ENCODE measurements at places on chromosomes 5 and 9. TPM values are rescaled to one million over a fixed set of nuclear protein-coding genes. Genes with fewer than 3 reads are reported as not detected.
A peak's percentile ranks its signal among the peaks of the same experiment; 100 is the strongest.

GRCh38 chr5:180334176-180334575 is 19.0 kb downstream of the GFPT2 start:
- no peak for DNase-seq

GRCh38 chr9:123011878-123012528 is 21.5 kb upstream of the GPR21 start:
- no peak for DNase-seq

GRCh38 chr9:88233091-88233490 is 94.8 kb upstream of the SPATA31C2 start:
- no peak for DNase-seq

- no peak for DNase-seq
Measured at GRCh38 chr9:2583308-2584013, 38.1 kb upstream of the VLDLR start.

DNA sequence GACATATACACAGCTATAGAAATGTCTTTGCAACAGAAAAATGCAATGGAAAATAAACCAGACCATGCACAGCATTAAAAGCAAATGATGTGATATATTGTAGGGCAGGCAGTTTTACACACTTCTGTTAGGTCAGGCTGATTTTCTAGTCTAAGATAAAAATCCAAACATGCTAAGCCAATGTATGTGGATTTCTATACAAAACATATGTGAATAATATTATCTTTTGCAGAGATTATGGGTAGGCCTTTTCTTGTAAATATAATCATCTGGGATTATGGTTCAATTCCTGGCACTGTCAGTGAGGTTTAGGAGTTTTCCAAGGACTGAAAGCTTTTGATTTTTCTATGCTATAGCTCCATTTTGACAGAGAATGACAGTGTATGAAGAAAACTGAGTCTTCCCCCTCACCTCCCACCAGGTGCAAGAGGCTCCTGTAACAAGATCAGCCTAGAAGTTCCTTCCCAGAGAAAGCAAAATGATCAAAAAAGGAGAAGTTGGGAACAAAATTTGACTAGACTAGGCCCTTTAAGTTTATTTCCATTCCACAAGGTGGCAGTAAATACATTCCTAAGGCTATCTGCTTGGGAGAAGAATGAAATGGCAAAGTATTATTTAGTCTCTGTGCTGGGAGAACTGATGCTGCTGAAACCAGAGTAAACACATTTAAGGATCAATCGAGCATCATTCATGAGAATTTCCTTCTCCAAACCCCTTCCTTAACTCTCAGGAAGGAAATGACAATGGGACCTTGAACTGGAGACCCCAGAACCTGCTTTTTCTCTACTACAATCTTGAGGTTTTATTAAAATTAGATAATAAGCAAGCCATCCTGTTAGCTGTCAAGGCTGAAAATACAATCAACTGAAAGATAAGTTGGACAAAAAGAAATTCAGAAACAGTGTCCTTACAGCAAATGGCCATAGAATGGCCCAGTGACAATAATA is 133.0 kb upstream of the TUT7 start:
- no peak for DNase-seq

DNA sequence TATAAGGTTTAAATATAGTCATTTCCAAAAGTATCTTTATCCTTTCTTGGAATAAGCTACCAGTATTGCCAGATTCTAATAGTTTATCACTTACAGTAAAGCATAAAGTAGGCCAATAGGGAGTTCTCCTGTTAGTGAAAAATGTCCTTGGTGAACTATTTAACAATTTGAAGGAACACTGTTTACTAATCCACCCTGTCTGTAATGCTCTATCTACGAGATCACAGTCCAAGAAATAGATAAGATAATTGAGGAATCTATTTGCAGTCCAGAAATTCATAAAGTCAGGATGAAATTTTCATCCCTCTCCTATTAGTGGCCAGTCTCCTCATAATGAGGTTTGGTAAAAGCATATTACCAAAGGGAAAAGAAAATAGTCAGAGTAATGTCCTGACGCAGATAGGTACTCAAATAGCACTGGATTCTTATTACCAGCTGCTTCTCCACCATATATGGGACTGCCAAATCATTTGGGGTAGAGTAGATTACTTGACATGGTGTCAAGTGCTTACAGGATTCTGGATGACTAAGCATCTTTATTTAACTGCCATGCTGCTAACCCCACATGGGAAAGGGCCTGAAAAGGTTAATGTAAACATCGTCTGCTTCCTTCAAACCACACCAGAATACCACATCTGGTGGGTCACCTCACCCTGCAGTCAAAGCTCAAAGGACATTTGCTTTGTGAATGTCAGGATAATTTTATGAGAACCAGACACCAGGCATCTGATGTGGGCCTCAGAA is 808.1 kb downstream of the EFNA5 start:
- DNase-seq, result no peak

GRCh38 chr5:95878417-95879323 is 56.1 kb upstream of the GLRX start:
- no peak for DNase-seq

- no peak for DNase-seq
Measured at GRCh38 chr9:125439434-125440272, 178.0 kb downstream of the GAPVD1 start.

GRCh38 chr5:39413771-39414170 is 11.0 kb downstream of the DAB2 start:
- no peak for DNase-seq

DNA sequence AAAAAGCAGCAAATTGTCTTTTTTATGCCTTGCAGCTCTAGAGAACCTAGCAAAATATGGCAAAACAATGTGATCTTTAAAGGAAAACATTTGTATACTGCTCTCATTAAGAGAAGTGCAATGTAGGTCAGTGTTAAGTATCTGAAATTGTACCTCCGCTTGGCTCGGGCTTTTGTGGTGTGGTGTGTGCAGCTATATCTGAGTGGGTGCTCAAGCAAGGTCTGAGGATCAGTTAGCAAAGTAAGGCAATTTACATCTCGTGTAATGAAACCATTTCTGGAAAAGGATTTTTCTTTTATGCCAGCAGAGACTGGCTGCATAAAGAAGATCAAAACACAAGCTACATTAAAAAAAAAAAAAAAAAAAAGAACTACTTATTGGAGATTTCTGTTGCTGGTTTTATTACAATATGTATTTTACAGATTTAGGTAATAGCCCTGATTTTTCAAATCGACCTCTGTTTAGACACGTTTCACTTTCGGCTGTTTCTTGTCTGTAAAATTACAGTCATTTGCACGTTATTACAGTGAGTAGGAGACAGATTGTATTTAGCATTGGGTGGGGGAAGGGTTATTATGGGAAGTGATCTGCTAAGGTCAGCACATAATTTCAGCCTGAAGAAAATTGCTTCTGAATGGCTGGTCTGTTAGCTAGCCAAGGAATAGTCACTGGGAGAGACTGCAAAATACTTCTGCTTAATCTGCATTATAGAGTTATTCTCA is 7.9 kb upstream of the ZNF608 start:
- DNase-seq, result no peak

DNA sequence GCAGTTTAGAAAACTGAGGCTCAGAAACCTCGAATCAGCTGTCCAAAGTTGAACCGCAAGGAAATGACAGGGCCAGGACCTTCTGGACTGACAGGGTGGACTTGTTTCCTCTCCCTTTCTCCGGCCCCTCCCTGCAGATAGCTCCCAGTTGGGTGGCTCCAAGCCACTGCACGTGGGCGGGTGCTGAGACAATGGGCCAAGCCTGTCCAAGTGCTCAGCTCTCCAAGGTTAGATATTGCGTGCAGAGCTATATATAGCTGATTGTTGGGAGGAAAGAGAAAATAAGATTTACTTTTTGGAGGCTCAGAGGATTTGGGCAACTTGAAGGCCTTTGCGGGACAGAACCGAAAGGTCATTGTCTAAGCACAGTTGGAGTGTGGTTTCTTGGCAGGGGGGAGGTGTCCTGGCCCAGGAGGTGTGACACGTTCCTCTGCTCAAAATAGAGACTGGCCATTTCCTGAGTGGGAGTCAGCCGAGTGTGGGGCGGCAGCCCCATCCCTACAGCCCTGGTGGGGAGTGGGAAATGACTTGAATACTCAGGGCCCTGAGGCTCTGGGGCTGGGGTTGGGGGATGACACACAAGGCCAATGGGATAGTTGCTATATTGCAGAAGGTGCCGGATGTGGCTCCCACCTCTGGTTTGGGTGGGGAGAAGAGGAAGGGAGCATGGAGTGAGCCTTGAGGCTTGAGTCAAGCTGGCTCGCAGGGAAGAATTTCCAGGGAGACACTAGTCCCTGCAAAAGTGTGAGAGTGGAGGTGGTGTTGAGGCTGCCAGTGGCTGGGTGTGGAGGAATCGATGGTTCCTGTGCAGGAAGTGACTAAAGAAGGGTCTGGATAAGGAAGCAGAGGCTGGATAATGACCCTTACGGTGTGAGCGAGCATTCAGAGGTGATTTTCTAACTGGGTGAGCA is 44.4 kb upstream of the SMAD5 start:
- no peak for DNase-seq

- peak; percentile 55 for DNase-seq
Measured at GRCh38 chr5:159178978-159179377, 30.4 kb downstream of the RNF145 start.

DNA sequence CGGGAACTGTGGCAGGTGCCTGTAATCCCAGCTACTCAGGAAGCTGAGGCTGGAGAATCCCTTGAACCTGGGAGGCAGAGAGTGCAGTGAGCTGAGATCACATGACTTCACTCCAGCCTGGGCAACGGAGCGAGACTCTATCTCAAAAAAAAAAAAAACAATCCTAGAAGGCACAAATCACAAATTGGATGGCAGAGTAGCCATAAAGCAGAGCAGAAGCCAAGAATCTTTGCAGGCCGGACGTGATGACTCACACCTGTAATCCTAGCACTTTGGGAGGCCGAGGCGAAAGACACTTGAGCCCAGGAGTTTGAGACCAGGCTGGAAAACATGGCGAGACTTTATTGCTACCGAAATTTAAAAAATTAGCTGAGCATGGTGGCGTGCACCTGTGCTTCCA is 9.2 kb upstream of the FUBP3 start:
- DNase-seq, result no peak

DNA sequence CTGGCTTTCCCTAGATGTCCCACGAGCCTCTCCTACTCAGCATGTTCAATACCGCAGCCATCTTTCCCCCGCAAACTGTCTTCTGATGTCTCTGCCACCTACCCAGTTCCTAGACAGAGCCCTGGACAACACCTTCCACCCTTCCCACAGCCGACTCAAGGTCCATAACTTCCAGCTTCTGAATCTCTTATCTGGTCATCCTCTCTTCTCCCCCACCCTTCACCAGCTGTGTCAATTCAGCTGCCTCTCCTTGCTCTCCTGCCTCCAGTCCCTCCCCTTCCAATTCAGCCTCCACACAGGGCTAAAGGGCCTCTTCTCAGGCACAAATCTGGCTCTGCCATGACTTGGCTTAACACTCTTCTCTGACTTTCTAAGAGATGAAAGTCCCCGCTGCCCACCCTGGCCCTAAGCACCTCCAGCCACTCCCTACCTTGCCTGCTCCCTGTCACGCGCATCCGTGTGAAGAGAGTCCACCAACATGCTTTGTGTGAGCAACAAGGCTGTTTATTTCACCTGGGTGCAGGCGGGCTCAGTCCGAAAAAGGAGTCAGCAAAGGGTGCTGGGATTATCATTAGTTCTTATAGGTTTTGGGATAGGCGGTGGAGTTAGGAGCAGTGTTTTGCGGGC is 25.2 kb downstream of the AQP7 start:
- DNase-seq, result no peak

- DNase-seq, result no peak
Measured at GRCh38 chr9:112094948-112095681, 80.0 kb downstream of the SUSD1 start.

DNA sequence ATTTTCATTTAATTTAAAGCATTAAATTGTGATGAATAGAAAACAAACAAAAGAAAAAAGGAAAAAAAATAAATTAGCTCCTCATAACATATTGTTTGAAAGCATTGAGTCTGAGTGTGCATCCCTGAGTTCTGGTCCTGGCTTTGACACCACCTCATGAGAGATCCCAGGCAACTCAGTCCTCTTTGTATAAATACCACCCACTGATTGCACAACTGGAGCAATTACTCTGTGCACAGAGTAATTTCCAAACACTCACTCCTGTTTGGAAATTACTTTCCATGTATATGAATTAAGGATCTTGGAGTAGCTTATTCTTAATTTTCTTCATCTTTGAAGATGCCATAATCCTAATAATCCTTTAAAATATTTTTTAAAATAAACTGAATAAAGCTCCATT is 59.4 kb upstream of the C5orf46 start:
- no peak for DNase-seq

GRCh38 chr9:573691-574410 is 267.6 kb upstream of the DMRT1 start:
- no peak for DNase-seq

GRCh38 chr5:146073239-146073900 is 32.0 kb downstream of the PLAC8L1 start:
- DNase-seq, result no peak

DBH gene
- not detected for total RNA-seq

ADAMTS16 gene
- total RNA-seq, result not detected

IFNW1 gene
- not detected for total RNA-seq

TNPO1 gene
- total RNA-seq, result 162 TPM

HACD4 gene
- total RNA-seq, result 3.0 TPM

ZNF883 gene
- total RNA-seq, result 1.1 TPM

ZFP2 gene
- total RNA-seq, result 0.37 TPM
